ENCODE measurements at places on chromosomes 3 and 15. TPM values are rescaled to one million over a fixed set of nuclear protein-coding genes. Genes with fewer than 3 reads are reported as not detected.

DNA sequence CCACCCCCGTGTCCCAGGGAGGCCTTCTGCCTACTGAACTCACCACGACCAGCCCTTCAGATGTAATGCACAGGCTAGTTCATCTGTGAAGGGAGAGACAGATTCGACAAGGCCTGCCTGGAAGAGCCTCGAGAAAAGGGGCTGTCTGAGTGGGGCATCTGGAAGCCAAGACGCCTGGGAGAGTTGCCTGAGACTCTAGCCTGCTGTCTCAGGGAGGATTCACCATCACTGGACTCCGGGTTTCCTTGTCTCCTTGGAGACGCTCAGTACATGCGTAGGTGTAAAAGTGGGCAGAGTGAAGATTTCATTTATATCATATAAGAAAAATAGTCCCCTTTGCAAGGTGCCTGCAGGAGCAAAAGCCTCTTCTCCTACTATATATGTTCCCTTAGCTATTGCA, 468.9 kb downstream of the FOXP1 start:
- H3K36me3 ChIP-seq: peaks cover 58% of the 10 kb centered on the region
- no peaks in the 10 kb centered on the region for H3K27me3 ChIP-seq
- H3K27ac ChIP-seq: no peak overlapping the region

EDEM1 gene
- total RNA-seq: 169 TPM

ALDH1A2 gene
- total RNA-seq: not detected

GRCh38 chr3:106540743-106541142, 671.9 kb upstream of the CBLB start:
- no peak overlapping the region for H3K4me3 ChIP-seq
- H3K27me3 ChIP-seq: no peaks in the 10 kb centered on the region
- H3K27ac ChIP-seq: no peak overlapping the region
- peaks cover 11% of the 10 kb centered on the region for H3K36me3 ChIP-seq
- no peaks in the 10 kb centered on the region for H3K4me1 ChIP-seq
- no peak for DNase-seq

DNA sequence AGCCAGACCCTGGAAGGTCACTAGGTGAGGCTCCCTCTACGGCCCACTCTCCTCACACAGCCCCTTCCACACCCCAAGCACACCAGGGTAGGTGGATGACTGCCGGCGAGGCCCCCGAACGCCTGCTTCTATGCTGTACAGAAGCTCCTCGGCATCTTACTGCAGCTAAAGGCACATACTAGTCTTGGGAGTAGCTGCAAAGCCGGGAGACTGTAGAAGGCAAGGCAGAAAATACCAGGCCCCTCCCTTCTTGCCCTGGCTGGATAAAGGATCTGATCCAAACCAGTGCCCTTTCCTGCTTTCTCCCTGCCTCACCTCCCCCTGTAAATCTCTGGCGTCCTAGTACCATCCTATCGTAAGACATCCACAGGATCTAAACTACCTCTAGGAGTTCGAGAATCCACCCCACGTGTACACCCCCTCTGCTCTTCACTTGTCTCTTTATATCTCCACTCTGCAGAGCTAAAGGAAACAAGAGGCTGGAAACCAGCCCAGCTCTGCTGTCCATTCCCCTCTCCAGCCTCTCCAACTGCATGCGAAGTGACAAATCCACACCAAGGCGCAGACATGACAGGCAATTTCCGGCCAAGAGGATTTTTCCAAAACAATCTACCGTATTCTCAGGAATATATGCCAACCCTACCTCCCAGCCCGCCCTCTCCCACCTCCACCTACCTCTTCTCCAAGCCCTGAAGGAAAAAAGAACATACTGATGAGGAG, 11.8 kb downstream of the TNK2 start:
- peak overlapping the region; percentile 90 for H3K27ac ChIP-seq
- H3K4me1 ChIP-seq: peaks cover 60% of the 10 kb centered on the region
- peaks cover 19% of the 10 kb centered on the region for H3K36me3 ChIP-seq
- H3K27me3 ChIP-seq: no peaks in the 10 kb centered on the region

NR2F2 gene
- total RNA-seq: not detected

- H3K27me3 ChIP-seq: no peaks in the 10 kb centered on the region
- H3K4me3 ChIP-seq: no peak overlapping the region
- no peak for DNase-seq
- no peak overlapping the region for H3K27ac ChIP-seq
Observed at GRCh38 chr3:72001758-72002157, 216.8 kb upstream of the PROK2 start.

DNA sequence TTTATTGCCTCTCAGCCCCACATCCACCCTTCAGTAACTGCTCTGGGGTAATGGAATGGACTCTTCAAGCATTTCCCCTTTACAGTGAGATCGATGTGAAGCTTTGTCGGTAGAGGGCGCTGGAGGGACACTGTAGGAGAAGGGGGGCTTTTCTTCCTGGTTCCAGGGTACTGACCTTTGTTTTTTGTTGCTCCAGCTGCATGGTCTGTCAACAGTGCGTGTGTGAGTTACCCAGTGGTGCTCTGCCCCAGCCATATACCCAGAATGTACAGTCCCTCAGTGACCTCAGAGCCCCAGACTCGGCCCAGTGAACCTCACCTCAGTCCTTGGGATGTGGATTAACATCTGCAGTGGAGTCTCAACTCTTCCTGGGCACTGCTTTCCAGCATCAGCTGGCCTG, 180.3 kb upstream of the TSC22D2 start:
- H3K27me3 ChIP-seq: peaks cover 12% of the 10 kb centered on the region
- H3K4me1 ChIP-seq: no peaks in the 10 kb centered on the region
- H3K36me3 ChIP-seq: no peaks in the 10 kb centered on the region
- no peak overlapping the region for H3K27ac ChIP-seq
- no peak overlapping the region for H3K4me3 ChIP-seq
- DNase-seq: no peak

DNA sequence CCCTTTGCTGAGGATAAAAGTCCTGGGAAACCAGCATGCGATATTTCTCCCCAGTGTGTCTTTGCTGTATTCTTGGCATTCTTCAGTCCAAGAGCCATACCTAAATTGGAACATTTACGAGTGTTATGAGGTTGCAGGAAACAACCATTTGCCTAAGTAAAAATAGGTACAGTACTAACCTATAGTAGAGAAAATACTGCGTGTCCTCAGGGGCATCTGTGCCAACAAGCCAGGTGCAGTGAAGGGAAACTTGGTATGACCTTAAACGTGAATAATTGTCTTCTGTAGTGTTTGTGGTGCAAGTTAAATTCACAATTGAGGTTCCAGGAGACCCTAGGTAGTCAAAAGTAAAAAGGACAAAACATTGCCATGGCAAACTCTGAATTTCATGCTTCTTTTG, 12.2 kb downstream of the IL5RA start:
- no peak for DNase-seq
- peaks cover 2% of the 10 kb centered on the region for H3K27me3 ChIP-seq
- no peak overlapping the region for H3K27ac ChIP-seq
- no peaks in the 10 kb centered on the region for H3K36me3 ChIP-seq
- H3K4me3 ChIP-seq: no peak overlapping the region

- H3K27me3 ChIP-seq: peaks cover 6% of the 10 kb centered on the region
- no peaks in the 10 kb centered on the region for H3K36me3 ChIP-seq
- no peak for DNase-seq
- H3K27ac ChIP-seq: no peak overlapping the region
Observed at GRCh38 chr3:122969585-122970469, 57.7 kb downstream of the SEMA5B start.
